ENCODE measurements at places on chromosomes 4 and X.

DNA sequence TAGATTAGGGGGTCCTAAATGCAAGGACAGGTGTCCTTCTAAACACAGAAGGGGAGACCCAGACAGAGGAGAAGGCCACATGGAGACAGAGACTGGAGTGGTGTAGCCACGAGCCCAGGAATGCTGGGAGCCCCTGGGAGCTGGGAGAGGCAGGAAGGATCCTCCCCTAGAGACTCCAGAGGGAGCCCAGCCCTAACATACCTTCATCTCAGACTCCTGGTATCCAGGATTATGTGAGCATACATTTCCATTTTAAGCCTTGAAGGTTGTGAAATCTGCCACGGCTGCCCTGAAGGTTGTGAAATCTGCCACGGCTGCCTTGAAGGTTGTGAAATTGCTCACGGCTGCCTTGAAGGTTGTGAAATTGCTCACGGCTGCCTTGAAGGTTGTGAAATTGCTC is 148.4 kb downstream of the ASMT start:
- DNase-seq = no peak

GRCh38 chr4:163495900-163496299 is 1.4 kb downstream of the TMA16 start:
- DNase-seq = no peak

GRCh38 chr4:131584587-131584986 is 1564.5 kb upstream of the PCDH10 start:
- no peak for DNase-seq

- peak; percentile 11 for DNase-seq
Measured at GRCh38 chr4:148441624-148441985, 609 bp downstream of the NR3C2 start.

- peak; percentile 37 for DNase-seq
Measured at GRCh38 chrX:24026432-24026831, 554 bp downstream of the KLHL15 start.

- peak; percentile 39 for DNase-seq
Measured at GRCh38 chrX:136745215-136746173, 35.2 kb downstream of the ARHGEF6 start.

DNA sequence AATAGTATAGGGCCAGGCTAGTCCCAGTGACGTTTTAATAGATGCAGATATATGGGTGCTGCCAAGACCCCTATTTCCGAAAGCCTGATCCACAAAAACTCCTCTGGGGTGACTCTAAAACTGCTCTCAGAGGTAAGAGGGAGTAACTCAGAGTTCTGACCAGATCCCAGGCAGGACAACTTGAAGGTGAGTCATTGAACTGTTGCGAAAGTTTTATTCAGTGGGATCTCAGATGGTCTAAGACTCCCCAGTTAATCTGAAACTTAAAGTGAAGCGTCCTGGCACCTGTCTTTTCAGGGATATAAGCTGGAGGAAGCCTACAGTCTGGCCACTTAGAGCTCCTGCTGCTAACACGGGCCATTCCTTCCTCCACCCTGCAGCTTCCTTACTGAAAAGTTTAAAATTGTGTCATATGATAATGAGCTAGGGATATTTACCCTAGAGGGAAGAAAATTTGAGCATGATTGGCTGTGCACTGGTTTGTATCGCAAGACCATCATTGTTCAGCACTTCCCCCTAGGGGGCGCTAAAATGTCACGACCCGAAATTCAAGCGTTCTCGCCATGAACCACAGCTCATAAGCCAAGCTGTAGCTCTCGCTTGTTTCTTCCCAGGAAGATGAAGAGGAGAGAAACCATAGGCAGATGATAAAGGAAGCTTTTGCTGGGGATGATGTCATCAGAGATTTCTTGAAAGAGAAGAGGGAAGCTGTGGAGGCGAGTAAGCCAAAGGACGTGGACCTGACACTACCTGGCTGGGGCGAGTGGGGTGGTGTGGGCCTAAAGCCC is 19.5 kb downstream of the UTP14A start:
- DNase-seq = peak; percentile 85

DNA sequence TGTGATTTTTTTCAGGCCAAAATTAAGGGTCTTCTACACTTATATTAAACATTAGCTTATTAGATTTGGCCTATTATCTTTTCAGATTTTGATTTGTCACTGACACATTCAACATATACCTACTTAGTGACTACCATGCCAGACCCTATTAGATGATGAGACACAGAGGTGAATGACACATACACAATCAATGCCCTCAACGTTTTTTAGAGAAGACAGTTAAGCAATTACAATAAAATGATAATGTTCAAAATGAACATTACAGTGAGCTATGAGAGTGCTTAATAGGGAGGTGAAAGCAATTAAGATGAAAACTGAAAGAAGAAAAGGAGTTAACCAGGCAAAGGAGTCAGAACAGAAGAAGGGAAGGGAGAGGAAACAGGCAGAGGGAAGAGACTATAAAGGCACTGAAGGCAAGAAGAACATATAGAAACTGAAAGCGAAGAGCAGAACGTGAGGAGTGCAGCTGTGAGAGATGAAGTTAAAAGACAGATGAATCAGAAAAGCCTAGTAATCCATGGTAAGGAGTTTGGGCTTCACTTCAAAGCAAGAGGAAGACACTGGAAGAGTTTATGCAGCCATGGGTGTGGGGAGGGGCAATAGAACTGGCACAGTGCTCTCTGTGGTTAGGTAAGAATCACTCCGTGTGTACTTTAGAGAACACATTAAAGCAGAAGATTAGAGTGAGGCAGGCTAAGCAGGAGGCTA is 119.0 kb downstream of the REELD1 start:
- peak; percentile 55 for DNase-seq

DNA sequence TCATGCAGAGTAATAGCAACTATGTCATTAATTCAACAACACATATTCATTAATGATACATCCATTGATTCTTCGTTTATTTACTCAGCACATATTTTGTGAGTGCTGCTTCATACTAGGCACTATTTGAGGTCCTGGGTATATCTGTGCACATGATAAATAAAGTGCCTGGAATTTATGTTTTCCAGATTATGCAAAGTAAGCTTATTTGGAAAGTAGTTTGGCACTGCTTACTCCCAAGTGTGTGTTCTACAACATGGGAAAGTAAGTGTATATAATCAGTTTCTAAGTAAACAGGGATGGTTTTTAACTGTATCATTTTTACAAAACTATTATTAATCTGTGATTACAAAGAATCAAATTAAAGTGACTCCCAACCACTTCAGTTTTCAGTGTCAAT is 16.8 kb upstream of the EPGN start:
- DNase-seq = no peak

DNA sequence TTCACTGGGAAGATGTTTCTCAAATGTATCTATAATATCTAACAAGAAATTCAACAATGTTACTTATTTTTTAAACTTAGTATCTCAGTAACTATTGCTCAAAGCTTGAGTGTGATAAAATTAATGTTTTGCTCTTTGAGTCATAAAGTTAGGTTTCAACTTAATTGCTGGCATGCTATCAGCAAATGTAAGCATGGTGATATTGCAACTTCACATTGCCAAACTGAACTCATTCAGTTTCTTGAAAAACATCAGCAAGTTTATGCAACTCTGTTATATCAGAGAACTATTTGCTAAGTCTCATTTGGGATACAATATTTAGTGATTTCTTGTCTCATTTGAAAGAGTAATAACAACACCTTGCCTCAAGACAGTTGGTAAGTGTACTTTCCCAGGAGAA is 91.2 kb upstream of the KLF3 start:
- peak; percentile 56 for DNase-seq

- DNase-seq = no peak
Measured at GRCh38 chr4:134518574-134519217, 317.1 kb upstream of the PABPC4L start.

- no peak for DNase-seq
Measured at GRCh38 chr4:25310803-25311166, 1.8 kb upstream of the ZCCHC4 start.

- no peak for DNase-seq
Measured at GRCh38 chr4:107520368-107520767, 199.7 kb downstream of the PAPSS1 start.

DNA sequence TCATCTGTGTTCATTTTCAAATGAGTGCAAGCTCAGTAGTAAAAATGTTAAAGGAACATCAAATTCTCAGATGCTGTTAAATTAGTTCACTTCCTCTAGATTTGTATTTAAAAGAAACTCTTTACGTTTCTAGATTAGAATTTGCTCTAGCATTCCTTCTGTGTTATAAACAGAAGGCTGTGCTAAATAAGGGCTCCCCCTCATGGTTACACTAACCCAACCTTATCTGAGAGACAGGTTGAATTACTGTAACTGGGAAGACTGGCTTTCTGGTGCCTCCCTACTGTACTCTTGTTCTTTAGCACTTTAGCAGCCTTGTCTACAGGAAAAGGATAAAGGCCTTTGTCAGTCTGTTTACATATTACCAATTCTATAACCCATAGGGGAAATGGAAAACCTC is 56.8 kb downstream of the RXFP1 start:
- peak; percentile 53 for DNase-seq

Data from adipocyte (in vitro differentiated cells).